ENCODE measurements at places on chromosomes 3 and 15.

GRCh38 chr3:100263583-100263982 is 2.8 kb downstream of the TBC1D23 start:
- no peak for DNase-seq

- no peak for DNase-seq
Observed at GRCh38 chr3:9700536-9700935, 3.1 kb upstream of the CPNE9 start.

GRCh38 chr15:41125931-41126642 is 10.0 kb upstream of the INO80 start:
- DNase-seq, result no peak

DNA sequence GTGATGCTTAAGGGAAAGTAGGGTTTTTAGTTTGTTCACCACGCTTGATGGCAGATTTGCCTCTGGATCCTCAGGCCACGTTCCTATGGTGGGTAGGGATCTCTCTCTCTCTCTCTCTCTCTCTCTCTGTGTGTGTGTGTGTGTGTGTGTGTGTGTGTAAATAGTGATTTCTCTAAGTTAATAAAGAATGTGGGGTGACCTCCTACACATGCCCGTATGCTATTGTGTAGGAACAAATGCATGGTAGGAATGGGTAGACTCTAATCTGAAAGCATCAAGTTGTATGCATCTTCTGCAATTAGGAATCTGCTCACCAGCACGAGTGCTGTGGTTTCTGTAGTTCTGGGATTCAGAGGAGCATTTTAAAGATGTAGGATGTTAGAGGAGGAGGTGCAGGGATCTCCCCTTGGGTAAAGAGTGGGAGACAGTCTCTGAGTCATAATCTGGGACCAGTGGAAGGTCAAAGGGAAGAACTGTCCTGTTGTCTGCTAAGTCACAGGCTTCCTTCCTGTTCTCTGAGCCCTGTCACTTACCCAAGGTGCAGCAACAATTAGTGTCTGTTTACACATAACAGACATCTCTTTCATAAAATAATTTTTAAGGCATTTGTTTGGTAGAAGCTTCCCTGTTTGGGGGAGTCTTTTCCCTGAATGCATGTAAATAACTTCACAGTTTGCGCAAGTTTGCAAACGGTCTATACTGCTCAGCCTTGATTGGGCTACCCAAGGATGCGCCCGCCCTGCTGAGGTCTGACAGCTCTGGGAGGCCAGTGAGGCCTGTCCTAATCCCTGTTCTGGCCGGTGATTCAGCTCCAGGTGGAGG is 139.8 kb downstream of the IGF1R start:
- no peak for DNase-seq

GRCh38 chr15:39009740-39010139 is 445.1 kb upstream of the RASGRP1 start:
- DNase-seq, result no peak

DNA sequence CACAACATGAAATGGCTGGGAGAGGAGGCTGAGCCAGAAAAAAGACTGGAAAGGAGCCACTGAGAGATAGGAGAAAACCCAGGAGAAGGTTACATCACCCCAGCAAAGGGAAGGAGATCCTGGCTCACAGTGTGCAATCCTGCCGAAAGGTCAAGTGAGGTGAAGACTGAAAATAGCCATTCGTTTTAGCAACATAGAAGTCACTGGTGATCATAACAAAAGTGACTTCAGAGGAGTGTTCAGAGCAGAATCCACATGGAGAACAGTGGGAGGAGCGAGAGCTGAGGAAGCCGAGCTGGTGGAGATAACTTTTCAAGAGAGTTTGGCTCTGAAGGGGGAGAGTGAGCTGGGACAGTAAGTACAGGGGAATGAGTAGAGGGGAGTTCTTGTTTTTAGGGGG is 5.4 kb upstream of the HEG1 start:
- DNase-seq, result no peak

- no peak for DNase-seq
Observed at GRCh38 chr15:51621936-51622603, 501 bp downstream of the DMXL2 start.
